ENCODE measurements at places on chromosomes 7 and 10.

- no peak for DNase-seq
Measured at GRCh38 chr7:104127204-104127603, 80.6 kb downstream of the ORC5 start.

DNA sequence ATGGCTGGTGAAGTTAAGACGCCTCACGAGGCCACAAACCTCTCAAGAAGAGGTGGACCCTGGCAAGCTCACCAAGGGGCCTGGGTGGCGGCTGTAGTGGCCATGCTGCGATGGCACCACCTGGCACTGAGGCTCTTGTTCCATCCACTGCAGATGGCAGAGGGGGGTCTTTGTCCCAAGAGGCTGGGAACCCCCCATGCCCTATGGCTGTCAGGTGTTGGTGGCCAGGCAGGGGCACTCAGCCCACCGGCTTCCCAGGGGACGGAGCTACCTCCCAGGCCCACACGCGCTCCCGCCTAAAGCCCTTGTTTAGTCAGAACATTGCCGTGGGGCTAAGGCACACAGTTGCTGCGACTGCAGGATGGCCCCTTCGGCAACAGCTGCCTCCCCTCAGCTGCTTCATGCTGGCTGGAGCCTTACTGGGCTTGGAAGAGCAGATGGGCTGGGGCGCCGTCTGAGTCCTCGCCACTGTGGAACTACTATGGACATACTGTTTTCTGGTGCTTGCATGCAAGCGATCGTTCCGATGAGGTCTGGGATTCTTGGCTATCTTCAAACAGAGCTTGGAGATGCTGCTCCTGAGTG is 46.8 kb downstream of the DPYSL4 start:
- DNase-seq, result no peak

DNA sequence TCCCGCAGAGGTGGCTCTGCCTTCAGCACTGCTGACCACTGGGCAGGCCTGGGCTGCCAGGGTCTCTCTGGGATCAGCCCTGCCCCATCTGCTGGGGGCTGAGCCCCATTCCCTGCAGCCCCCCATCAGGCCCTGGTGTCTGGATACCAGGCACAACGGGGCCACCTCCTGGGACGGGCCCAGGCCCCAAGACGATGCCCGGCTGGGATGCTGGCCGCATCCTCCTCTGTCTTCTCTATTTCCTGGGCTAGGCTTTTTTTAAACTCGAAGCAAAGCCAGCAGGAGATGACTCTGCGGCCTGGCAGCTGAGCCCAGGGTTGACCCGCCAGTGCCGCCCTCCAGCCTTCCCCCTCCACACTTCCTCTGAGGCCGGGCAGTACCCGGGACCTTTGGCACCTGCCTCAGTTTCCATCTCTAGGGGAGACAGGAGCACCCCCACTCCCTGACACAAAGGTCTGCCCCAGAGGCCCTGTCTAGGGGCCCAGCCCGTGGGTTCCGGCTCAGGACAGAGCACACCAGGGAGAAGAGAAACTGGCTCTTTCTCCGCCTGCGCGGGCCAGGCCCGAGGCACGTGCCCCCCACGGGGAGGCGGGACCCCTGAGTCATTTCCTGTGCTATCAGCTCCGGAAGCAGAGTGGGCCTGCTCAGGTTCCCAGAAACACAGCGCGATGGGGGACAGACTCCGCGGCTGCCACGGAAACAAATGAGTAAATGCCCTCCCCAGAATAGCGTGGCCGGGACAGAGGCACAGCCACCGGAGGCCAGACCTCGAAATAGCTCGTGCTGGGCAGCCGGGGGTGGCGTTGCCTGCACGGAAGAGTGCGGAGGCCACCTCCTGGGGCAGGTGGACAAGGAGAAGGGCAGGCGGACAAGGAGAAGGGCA is 84.6 kb upstream of the PDGFA start:
- DNase-seq, result peak; percentile 91

DNA sequence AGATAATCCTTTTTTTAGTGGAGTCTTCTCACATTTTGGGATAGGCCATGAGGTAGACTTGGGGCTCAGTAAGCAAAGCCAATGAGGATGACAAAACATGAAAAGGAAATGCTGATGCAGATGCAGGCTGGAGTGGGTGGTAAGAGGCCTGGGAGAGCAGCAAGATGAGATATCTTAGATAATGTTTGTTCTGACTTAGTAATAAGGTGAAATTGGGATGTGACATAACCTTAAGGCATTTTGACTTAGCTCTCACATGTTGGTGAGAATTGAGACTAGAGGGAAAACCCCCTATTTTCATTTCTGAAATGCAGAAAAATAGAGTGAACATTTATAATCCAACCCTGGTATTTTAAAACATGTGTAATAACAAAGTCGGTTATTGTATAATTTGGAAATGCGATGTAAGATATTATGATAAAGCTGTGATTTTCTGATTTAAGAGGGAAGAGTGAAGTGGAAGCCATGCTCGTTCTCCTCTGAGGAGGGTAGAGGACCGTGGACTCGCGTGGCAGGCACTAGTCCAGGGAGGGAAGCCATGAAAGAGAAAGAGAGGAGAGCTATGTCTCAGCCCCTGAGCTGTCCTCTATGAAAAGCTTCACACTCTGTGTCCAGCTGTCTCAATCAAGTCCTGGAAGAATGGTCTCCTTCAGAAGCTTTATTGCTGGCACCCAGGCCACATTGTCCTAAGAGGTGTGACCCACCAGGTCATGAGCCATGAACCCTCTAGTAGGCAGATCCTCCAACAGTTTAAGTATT is 57.3 kb downstream of the ST7 start:
- no peak for DNase-seq

DNA sequence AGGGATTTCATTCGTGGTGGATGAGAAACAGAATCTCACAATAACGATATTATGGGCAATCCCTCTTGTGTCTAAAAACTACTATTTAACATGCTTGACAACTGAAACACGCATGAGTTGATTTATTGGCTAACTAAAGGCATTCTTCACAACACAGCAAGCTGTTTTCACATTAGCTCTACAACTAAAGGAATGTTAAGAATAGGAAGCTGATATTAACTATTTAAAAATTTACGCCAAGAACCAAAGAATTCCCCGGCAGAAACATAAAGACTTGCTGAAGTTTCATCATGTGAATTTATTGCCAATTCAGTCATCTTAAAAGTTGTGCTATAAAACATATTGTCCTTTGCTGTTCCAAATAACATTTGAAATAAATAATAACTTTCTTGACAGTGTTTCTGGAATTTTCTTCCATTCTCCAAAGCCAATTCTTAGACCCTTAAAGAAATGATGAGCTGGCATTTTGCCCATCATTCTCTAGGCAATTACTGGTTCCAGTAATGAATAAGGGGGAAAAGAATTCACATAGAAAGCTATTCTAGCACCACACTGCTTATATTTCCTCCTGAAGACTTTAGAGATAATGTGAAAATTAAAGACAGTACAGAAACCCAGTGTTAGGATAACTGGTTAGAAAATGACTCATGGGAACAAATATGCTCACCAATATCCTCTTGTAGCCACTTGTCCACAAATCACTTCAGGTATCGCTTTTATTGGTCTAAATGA is 233.1 kb downstream of the PARD3 start:
- DNase-seq, result no peak

- DNase-seq, result no peak
Measured at GRCh38 chr7:17773289-17773626, 167.0 kb downstream of the SNX13 start.

DNA sequence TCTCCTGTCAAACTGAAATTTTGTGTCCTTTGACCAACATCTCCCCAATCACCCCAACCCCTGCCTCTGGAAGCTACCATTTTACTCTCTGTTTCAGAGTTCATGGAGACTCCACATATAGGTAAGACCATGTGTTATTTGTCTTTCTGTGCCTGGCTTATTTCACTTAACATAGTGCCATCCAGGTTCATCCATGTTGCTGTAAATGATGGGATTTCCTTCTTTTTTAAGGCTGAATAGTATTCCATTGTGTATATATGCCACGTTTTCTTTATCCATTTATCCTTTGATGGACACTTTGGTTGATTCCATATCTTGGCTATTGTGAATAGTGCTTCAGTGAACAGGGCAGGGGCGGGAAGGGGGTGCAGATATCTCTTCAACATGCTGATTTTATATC is 18.0 kb upstream of the FBXW4 start:
- no peak for DNase-seq

- DNase-seq, result no peak
Measured at GRCh38 chr7:129311429-129311828, 86.6 kb downstream of the AHCYL2 start.

DNA sequence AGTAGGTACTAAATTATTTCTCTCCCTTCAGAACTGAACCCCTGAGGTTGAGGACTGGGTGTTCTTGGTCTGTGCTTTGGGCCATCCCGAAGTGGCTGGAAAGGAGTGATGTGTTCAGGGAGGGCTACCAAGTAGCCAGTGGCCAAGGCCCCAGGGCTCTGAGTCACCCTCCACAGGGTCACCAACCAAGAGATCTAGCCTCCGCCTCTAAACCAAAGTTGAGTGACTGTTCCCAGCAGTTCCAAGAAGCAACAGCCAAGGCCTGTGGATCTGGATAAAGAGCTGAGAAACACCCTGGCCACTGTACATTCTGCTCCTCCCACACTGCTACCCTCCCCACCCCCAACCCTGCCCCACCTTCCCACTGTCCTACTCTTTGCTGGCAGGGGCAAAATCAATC is 35.5 kb upstream of the KCNMA1 start:
- no peak for DNase-seq

GRCh38 chr10:6416892-6417512 is 163.1 kb downstream of the PRKCQ start:
- no peak for DNase-seq

DNA sequence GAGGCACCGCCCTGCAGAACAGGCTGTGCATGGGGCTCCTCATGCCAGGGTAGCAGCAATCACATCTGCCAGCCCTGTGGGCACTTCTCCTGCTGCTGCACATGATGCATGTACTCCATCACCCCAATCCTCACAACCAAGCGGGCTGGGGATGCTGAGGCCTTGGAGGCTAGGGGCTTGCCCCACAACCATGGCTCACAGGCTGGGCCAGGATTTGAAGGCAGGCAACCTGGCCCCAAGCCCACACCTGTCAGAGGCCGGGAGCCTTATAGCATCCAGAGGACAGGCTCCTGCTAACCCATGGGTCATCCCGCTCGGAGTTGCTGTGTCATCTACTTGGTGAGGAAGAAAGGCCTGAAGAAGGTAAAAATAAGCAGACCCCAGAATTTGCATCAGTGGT is 2.2 kb downstream of the POLM start:
- DNase-seq, result no peak

- no peak for DNase-seq
Measured at GRCh38 chr7:1978656-1979590, 253.8 kb downstream of the MAD1L1 start.

Measured in stimulated activated CD8-positive, alpha-beta memory T cell treated with anti-CD3 and anti-CD28 coated beads, Interleukin-15, amount 100 ng/mL, for 1 hour (primary cell).